Amniotic epithelial cell (primary cell): ENCODE measurements at places on chromosomes 11 and 22.
A peak's percentile ranks its signal among the peaks of the same experiment; 100 is the strongest.

DNA sequence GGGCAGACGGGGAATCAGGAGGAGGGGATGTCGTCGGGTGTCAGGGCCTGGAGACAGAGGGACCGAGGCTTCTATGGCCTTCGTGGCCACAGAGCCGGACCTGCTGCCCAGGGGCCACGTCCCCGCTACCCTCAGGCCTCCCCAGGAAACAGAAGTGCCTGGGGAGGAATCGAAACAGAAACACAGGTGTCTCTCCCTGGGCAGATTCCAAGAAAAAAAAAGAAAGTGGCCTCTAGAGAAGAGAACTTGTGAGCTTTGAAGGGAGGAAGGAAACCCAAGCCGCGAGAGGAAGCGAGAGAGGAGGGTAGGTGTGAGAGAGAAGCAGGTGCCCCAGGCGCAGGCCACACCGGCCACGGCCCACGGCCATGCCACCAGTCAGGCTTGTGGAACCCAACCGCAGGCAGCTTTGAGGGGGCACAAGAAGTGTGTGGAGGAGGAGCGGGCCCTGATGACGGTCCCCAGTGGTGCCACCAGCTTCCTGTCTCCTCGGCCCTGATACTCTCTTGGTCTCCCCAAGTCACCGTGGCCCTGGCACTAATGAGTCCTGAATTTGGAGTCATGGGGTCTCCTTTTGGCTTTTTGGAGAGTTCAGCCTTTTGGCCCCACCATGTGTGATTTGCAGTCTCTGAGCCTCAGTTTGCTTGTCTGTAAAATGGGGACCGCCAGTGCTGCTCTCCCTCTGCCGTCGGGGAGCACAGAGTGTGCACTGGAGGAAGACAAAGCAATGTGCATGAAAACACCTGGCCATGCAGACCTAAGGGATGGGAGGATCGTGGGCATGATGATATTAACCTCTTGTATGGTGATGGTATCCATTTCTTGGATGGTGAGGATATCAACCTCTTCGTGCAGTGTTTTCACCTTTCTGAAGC is 25.2 kb downstream of the LIF start:
- DNase-seq, result no peak

GRCh38 chr11:119307219-119307618 is 9.7 kb downstream of the MCAM start:
- DNase-seq, result no peak

DNA sequence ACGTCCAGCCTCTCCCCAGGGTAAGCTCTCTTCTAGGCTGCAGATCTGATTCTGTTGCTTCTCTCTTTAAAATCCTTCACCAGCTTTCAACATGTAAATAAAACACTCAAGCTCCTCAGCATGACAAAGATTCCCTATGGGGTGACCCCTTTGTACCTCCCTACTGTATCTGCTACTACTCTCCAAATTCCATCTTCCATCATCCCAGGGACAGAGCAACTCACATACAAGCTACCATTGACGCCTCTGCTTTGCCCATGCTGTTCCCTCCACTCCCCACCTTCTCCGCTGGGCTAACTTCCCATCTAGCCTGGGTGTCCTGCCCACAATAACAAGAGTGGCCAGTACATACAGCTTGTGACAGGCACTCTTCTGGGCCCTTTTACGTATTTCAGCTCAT is 207.5 kb upstream of the ZBED5 start:
- no peak for DNase-seq

DNA sequence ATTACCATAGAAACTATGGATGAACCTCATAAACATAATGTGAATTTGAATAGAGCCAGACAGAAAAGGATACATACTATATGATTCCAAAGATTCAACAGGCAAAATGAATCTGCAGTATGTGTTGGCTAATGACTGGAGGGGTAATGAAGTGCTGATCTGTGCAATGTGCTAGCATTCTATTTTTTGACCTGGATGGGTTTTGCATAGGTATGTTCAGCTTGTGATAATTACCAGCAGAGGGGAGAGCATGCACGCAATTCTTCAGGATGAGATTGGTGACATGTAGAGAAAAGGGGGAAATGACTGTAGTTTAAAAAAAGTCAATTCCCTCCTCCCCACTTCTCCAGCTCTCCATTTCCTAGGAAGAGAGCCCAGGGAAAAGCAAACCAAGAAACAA is 618 bp upstream of the CCDC81 start:
- no peak for DNase-seq

- no peak for DNase-seq
These were observed 9.4 kb downstream of the CRYBB2 start for GRCh38 chr22:25228822-25229221.

DNA sequence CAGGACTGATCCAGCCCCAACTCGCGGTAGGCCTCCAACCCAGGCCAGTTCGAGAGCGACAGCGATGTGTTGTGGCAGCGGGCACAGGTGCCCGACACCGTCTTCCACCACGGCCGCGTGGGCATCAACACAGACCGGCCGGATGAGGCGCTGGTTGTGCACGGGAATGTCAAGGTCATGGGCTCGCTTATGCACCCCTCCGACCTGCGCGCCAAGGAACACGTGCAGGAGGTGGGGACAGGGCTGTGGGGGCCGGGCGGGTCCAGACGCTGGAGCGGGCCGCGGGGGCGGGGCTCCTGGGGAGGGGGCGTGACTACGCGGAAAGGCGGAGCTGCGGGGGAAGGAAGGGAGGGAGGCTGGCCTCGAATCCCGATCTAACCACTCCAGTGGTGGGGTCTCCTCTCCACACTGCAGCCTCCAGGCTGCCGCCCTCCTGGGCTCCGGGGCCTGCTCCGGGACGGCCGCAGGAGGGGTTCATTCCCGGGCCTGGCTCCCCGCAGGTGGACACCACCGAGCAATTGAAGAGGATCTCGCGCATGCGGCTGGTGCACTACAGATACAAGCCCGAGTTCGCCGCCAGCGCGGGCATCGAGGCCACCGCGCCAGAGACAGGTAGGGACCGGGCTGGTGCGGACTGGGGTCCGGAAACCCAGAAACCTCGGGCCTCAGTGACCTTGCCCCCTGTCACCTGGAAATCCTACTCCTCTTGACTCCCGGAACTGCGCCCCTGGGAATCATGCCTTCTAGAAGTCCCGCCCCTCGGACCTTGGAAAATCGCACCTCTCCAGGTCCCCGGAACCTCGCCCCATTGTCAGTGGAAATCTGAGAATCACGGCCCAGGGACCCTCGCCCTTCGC is 14.9 kb downstream of the TMEM258 start:
- DNase-seq, result peak; percentile 63

DNA sequence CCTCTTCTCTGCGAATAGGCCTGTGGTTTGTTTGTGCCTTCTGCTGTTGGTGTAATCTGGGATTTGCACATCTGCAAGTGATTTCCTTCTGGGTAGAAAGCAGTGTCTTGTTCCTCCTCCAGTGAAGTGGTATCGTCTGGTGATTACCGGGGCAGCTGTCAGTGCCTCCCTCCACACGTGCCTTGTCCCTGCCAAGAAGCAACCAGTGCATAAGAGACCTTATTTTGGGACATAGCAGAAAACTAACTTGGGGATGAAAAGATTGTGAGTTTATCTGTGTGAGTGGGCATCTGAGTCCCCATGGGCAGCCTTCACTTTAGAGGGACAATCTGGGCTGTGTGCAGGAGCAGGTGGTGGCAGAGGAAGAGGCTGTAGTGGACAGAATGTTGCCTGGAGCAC is 71.5 kb upstream of the SORL1-AS1 start:
- no peak for DNase-seq

DNA sequence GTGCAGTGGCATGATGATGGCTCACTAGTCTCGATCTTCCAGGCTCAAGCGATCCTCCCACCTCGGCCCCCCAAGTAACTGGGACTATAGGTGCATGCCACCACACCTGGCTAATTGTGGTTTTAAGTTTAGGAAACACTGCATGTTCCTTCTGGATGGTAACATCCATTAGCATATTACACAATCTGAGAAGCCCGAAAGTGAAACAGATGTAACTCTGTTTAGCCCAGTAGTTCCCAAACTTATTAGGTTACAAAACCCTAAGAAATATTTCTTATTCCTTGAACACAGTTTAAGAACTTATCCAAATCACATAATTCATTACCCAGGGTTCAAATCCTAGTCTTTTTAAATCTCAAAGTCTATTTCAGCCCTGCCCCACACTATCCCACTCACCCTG is 28.3 kb downstream of the POLDIP3 start:
- no peak for DNase-seq

DNA sequence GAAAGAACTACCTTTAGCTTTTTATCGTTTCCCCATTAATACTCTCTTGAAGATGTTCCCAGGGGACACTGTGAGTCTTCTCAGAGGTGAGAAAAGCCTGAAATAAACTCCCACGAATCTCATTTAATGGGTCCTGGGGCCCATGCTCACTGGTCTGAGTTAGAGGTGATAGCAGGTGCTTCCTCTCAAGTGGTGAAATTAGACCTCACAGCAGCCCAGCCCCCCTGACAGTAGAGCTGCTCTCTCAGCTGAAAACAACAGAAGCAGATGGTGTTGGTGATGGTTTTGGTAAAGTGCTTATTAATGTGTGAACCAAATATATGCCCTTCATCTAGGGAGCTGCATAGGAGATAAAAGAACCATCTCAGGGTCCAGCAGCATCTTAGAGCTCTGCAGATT is 76.8 kb upstream of the VPREB1 start:
- no peak for DNase-seq

GRCh38 chr22:25762147-25762546 is 20.2 kb downstream of the MYO18B start:
- DNase-seq, result peak; percentile 70

DNA sequence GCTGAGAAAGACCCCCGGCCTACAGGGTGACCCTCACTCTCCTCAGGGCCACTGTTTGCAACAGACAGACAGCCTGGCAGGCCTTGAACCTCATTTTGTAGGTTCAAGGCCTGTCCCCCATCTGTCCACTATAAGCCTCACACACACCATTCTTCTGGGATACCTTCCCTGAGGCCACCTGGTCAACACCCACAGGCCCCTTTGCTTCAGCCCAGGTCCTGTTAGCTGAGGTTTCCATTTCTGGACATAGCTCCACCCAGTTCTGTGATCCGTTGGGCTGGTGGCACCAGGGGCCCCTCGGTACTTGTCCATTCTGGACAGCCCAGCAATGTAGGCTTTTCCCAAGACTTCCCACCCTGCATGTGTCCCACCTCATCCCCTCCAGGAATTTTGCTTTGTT is 3.1 kb downstream of the MIF start:
- no peak for DNase-seq

- DNase-seq, result no peak
These were observed 40.7 kb downstream of the ZNRF3 start for GRCh38 chr22:28923826-28924732.

DNA sequence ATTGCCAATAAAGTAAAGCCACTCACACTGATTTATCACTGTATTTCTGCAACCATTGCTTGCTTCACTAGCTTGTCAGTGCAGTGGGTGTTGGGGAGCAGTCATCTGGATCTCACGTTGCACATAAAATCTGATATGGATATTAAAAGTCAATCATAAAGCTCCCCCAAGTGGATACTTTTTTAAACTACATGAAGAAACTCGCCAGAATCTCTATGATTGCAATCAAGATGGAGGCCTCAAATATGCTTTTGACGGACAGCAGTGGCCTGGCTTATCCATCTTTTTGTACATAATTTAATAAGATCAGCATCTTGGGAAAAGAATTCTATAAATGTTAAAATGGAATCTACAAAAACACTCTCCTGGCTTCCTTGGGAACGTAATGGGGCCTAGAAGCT is 137.7 kb downstream of the WT1 start:
- DNase-seq, result peak; percentile 82

- DNase-seq, result peak; percentile 40
These were observed 590.5 kb downstream of the ETS1 start for GRCh38 chr11:127996825-127997224.

GRCh38 chr22:46056546-46057245 is 79.7 kb upstream of the WNT7B start:
- no peak for DNase-seq

GRCh38 chr22:21646608-21647590 is 4.8 kb downstream of the SDF2L1 start:
- peak; percentile 69 for DNase-seq

DNA sequence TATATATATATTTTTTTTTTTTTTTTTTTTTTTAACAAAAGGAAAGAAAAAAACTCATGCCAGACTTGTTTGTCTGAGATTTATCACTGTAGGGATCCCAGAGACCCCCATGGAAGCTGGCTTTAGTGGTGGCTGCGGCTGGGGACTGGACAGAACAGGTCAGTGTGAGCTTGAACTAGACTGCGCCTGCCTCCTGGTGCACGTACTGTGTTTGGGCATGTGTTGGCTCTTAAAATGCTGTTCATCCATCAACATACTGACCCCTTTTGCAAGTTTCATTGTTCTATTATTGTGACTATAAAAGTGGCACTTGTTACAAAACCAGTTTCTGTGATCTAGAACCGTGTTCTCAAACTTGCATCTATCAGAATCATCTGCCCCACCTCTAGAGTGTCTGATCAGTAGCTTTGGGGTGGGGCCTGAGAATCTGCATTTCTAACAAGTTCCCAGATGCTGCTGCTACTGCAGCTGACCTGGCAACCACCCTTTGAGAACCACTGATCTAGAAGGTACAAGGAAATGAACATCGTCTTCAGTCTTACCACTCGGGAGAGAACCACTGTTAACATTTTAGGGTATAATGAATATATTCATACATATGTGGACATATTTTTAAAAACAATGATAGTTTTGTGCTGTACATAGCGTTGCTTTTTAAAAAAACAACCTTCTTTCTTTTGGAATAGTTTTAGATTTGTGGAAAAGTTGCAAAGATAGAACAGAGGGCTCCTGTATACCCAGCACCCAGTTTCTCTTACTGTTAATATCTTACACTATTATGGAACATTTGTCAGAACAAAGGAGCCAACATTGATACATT is 54.0 kb downstream of the ZNRF3 start:
- DNase-seq, result no peak

DNA sequence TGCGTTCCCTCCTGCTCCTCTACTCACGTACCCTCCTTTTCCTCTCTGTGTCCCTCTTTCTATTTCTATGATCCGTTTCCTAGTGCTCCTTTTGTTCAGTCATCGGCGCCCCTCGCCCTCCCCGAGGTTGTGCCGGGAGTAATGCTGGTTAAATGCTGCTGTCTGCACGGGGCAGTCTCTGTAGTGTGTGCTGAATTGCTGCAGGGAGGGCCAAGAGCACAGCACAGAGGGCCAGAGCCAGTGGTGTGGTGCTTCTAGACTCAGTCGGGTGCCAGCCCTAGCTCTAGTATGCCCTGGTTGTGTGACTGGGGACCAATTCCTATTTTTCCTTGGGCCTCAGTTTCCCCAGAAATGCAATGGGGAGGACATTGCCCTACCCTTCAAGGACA is 98.3 kb downstream of the PKNOX2 start:
- DNase-seq, result no peak

GRCh38 chr11:78370406-78371172 is 47.0 kb downstream of the GAB2 start:
- no peak for DNase-seq

DNA sequence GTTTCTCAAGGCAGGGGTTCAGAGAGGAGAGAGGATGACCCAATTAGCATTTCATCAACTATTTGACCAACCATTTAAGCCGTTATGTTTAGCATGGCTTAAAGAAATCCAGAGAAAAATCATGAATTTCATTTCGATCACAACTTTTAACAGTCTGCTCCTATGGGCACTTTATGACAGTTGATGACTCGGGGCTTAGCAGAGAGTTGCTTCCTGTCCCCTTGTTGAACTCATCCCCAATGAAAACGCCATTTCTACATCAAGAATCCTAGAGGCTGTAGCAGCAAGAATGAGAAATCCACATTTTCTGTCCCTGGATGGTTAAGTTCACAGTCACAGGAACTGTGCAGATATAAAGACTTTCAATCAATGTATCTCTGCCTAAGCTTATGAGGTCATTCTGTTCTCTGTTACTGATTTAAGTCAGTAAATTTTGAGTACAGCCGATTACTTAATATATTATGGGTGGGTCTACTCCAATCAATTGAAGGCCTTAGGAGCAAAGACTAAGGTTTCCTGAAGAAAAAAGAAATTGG is 81.1 kb downstream of the BDNF start:
- DNase-seq, result no peak

GRCh38 chr22:28608546-28608945 is 71.1 kb downstream of the TTC28 start:
- no peak for DNase-seq
